Muscle of arm (tissue), 14 donors: ENCODE measurements at places on chromosomes 12 and 14. TPM values are rescaled to one million over a fixed set of nuclear protein-coding genes. Genes with fewer than 3 reads are reported as not detected.

GLIPR1 gene
- polyA plus RNA-seq = 4.2 TPM

DNA sequence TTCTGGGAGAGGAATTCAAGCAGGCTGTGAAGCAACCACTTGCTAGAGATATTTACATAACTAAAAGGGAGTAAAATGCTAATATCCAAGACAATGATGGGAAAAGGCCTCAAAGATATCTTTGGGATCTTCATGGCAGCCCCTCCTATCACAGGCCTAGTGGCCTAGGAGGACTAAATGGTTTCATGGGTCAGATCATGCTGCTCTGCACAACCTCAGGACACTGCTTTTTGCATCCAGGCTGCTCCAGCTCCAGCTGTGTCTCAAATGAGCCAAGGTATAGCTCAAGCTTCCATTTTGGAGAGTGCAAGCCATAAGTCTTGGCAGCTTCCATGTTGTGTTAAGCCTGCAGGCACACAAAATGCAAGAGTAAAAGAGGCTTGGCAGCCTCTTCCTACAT lies 195.6 kb upstream of the SSTR1 start:
- no peak for DNase-seq

GRCh38 chr12:124679533-124680371 lies 112.3 kb upstream of the NCOR2 start:
- no peak for DNase-seq

- no peak for DNase-seq
Observed at GRCh38 chr14:23577710-23578392, 739 bp downstream of the JPH4 start.

DNA sequence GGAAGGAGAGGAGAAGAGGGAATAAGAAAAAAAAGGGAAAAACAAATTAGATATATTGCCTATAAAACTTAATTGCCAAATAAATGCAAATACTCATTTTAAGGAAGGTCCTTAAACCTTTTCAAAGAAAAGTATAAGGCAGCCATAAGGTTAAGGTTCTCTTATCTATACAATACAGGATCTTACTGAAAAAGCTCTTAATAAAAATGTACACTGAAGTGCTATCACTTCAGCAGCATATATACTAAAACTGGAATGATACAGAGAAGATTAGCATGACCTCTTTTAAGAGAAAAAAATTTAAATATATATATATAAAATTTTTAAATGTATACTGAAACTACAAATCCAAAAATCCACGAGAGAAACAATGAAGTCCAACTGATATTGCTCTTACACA lies 65.6 kb downstream of the PPP2R5E start:
- no peak for DNase-seq

DNA sequence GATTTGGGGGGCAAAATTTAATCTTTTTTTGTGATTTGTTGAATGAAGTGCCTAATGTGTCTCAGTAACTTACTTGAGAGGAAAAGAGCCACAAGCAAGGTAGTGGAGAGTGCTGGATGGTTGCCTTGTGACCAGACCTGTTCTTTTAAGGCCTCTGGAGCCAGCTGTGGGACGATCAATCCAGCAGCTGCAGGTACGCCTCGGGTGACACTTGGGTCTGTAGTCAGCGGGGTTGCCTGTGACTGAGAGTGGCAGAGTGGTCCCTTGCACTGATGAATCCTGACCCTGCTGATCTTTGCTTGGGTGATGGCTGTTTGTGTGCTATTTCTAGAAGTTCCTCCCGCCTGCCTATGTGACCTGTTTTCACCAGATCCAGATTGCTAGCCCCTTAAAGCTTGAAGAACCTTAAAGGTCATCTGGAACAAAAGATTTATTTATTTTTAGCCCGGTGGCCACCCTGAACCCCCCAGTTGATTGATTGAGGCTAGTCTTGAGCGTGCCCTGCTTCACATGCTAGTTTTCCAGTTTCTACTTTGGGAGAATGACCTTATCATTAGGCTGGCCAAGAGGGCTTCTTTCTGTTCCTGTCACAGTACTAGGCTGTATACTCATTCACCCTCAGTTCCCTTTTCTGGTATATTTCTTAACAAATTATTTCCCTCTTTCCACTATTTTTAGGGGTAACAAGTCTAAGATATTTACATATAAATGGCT lies 23.2 kb downstream of the PRKCH start:
- no peak for DNase-seq

GRCh38 chr12:57452181-57452936 lies 2.7 kb upstream of the INHBE start:
- DNase-seq = no peak

DNA sequence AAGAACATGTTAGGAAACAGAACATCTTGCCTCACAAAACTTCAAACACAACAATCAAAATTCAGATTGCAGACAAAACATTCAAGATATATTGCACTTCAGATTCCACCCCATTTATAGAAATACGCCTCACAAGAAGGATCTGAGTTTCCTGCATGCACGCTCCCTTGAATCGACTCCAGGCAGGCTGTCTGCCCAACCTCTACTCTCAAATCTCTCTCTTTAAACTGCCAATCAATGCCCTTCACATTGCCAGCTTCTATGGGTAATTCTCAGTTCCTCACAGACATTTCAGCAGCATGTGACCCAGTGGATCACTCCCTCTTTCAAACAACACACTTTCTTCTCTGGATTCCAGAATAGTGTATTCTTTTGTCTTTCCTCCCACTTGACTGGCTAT lies 184.1 kb downstream of the PRKD1 start:
- DNase-seq = no peak

DNA sequence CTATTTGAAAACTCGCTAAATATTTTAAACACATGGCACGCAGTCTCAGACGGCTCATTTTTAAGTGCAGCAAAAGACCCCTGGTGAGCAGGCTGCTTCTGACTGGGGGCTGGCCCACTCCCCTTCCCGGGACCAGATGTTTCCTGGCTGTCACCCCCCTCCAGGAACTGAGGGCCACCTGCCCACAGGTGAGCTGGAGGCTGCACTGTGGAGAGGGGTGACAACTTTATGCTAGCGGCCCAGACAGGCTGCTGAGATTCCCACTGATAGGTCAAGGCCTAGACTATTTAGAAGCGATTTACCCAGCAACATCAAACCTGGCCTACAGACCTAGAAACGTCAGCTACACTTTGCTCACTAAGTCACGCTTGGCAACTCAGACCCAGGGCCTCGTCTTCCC lies 92.1 kb downstream of the BCL11B start:
- no peak for DNase-seq
